ENCODE measurements at places on chromosomes 16 and 17.

GRCh38 chr17:47905221-47905733, 9.2 kb downstream of the SP2 start:
- no peak for DNase-seq

DNA sequence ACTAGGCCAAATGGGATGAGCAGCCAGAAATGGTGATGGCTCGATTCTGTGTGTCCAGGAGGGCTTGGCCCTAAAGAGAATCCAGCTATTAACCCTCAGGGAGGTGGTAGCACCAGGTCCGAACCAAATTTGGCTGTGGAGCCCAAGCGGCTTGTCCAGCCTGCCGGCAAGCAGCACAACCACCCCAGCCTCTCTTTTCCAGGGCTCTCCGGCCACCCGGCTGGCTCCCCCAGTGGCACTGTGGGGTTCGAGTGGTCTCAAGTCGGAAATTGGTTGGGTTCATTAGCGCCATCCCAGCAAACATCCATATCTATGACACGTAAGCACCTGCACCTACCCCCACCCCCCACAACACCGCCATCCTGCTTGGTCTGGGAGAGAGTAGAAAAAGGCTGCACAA, 35.4 kb downstream of the PLCD3 start:
- DNase-seq, result no peak

DNA sequence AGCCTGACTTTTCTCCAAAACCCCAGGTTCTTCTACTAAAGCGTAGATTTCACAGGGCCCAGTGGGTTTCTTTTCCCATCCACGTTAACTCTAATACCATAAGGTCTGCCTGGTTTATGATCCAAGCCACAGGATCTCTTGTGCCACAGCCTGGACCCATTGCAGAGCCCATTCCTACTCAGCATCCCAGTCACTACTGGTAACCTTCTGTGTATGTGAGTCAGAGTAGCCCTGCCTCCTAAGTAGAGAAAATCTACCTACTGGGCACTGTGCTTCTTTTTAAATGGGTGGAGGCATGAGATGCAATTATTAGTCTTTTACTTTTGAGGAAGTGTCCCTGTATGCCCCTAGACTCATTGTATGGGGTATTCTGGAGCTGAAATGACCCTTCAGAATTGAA, 13.5 kb downstream of the CCL11 start:
- no peak for DNase-seq

- no peak for DNase-seq
Observed at GRCh38 chr16:530111-530817, 2.8 kb downstream of the CAPN15 start.

DNA sequence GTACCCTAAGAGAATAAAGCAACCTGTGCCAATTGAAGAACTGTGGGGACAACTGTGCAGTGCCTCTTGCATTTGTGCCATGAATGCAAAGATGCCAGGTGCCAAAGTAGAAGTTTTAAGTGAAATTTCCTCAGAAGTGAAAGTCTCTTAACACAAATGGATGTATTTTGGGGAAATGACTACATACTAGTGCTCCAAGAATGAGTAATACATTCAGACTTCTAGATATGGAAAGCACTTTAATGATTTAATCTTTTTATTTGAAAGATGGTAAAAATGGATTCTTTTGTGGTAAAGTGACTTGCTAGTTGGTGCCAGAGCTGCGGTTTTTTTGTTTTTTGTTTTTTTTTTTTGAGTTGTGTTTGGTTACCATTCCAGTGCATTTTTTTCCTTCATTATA, 15.0 kb downstream of the UTP18 start:
- DNase-seq, result no peak

DNA sequence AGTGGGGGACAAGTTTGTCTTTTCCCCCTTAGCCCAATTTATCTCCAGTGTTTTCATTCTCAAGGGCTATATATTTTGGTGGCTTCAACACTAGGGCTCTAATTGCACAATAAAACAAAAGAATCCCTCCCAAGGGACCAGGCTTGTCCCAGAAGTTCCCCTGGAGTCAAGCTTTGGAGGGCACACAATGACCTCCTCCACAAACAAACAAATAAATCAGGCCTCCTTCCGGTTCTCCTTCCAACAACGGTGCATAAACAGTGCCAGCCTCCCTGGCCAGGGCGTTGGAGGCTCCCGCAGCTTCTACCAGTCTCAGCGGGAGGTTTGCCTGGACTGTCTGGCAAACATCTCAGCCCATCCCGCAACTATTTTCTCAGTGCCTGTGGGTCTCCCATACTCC, 188.0 kb upstream of the FOXF1 start:
- DNase-seq, result no peak

DNA sequence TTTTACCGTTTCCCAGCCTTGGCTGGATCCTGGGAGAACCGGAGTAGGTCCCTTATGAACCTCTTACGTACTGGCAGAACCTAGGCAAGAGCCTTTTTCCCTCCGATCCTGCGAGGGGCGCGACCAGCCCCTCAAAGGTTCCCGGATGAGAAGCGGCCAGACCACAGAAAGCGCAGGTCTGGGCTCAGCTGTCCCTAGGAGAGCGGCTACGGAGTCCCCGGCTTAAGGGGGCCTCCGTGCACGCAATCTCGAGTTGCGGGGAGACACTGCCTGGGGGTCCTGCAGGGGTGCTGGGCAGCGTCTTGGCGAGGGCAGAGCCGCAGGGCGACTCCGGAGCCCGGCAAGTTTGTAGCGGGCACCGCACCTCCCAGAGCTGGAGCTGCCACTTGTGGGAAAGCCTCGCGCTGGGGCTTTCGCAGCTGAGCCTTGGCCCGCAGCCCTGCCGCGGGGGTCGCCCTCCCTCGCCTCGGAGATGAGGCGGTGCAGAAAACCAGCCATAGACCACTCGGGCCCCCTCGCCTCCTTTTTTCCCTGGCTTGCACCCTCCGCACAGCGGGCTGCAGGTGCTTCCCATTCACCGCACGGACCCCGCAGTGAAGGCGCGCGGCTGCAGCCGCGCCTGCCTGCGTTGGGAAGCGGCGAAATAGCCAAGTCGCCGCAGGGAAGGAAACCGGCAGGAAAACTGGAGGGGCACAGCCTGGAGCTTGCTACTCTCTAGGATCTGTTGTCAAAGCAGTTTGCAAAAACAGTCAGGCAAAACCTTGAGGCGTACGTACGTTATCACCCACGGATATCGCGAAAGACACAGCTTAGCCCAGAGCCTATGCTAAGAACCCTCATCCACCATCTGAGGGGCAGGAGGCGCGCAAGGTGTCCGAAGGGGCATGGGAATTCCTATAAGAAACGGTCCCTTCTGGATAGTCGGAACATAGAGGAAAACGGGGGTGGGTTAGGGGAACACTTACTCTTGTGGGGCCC, 834 bp downstream of the CDH8 start:
- no peak for DNase-seq

DNA sequence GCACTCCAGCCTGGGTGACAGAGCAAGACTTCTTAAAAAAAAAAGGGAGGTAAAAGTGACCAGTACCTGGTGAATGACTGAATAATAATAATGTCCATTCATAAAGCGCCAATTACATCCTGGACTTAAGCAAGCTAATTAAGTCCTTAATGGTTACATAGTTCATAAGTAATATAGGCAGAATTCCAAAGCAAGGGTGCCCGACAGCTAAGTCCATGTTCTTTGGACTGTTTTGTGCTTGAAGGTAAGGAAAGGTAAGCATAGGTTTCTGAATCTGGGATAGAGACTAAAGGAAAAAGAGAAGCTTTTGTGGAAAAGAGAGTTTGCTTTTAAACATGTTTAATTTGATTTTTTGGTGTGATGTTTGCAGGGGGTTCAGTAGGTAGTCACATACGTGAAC, 9.8 kb downstream of the POLR2A start:
- no peak for DNase-seq

GRCh38 chr16:48498769-48499631, 111.0 kb downstream of the N4BP1 start:
- DNase-seq, result no peak

- DNase-seq, result no peak
Observed at GRCh38 chr16:9677301-9677653, 505.0 kb downstream of the GRIN2A start.

- DNase-seq, result no peak
Observed at GRCh38 chr16:71896764-71897368, 1.5 kb downstream of the IST1 start.

GRCh38 chr16:89017543-89018281, 40.7 kb upstream of the CBFA2T3 start:
- no peak for DNase-seq

GRCh38 chr16:73886426-73886825, 410.2 kb upstream of the PSMD7 start:
- no peak for DNase-seq

DNA sequence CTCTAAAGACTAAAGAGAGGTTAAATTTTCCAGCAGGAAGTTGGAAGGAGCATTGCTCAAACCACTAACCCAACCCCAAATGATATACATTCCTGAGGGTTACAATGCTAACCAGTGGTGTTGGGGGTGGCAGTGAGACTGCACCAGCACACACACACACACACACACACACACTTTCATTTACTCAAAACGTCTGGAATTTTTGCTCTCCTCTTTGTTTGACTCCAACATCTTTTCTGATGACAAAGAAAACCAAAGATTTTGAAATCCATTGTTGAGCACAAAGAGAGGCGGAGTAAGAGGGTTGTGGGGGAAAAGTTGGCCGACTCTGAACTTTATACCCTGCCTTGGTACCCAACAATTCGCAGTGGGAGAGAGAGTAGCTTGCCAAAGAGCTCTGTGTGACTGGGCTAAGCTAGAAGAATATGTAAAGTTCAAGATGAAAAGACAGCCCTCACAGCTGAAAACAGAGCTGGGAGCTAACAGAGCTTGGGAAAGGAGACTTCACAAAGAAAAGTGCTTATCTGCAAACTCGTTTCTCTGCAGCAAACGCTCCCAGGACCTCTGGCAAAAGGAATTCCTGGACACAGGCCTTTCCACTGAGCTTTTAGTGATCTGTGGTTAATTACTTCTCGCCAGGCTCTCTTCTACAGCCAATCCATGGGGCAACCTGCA, 426.0 kb upstream of the CDH11 start:
- no peak for DNase-seq

- no peak for DNase-seq
Observed at GRCh38 chr17:14310101-14310500, 9.2 kb downstream of the HS3ST3B1 start.

GRCh38 chr17:5365831-5366230, 53.6 kb downstream of the NUP88 start:
- no peak for DNase-seq

DNA sequence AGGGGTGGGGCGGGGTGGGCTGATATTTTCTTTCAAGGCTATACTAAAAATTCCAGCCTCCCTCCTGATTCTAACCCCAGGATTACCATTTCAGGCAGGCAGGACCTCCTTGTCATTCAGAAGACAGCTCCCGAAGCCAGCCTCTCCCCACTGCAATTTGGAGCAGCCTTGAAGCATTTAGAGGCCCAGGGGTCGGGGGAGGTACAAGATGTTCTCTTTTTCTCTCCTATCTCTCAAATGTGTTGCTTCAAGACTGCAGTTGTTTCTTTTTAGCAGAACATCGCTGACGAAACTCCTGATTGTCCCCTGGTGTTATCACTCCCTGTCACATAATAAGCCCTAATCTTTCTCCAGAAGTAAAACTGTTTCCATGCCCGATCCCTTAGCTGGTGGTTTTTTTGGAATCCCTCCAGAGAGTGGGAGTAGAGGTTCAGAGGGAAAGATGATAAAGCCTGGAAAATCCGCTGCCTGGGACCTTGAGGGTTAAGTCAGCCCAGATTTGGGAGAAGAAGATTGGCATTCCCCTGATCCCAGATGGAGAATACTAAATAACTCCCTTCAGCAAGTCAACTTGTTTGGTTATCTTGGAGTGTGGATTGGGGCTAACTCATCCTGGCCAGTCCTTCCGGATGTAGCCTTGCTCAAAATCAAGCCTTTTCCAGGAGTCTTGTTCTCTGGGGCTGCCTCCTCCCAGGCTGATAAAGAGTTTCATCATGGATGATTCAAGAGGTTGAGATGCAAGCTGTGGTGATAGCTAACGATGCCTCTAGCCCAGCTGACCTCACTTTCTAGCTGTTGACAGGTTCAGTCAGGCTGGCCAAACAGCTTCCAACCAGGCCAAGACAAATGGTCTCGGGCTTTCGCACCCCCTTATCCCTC, 71.3 kb downstream of the SOX9 start:
- no peak for DNase-seq

- no peak for DNase-seq
Observed at GRCh38 chr16:56163938-56164337, 27.4 kb upstream of the GNAO1 start.

DNA sequence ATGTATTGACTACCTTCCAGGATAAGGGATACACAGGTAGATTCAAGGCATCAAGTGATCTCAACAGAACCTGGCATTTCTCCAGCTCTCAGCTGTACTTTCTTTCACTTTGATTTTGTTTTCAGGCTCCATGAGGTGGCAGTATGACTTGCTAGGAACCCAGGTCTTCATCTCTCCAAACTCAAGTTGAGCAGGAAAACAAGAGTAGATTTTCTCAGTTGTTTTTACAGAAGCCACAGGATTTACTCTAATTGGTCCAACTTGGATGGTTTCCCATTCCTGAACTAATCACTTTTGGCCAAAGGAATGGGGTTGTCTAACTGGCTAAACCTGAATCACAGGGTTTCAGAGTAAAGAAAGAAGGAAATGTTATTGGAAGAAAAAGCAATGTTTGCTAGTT, 146.6 kb downstream of the TRIM37 start:
- DNase-seq, result no peak

- no peak for DNase-seq
Observed at GRCh38 chr17:45197108-45197507, 24.6 kb upstream of the FMNL1 start.

GRCh38 chr16:59510008-59510424, 775.9 kb upstream of the GOT2 start:
- no peak for DNase-seq

- no peak for DNase-seq
Observed at GRCh38 chr16:31295206-31295605, 35.4 kb downstream of the ITGAM start.

GRCh38 chr17:29723278-29724047, 100.8 kb upstream of the CORO6 start:
- DNase-seq, result no peak

GRCh38 chr16:69727916-69728270, 1.5 kb upstream of the NQO1 start:
- no peak for DNase-seq

- DNase-seq, result no peak
Observed at GRCh38 chr16:25692351-25692741, 587 bp downstream of the HS3ST4 start.

- DNase-seq, result no peak
Observed at GRCh38 chr16:31145398-31145990, 4.4 kb downstream of the PRSS36 start.

GRCh38 chr16:49859125-49859811, 3.4 kb upstream of the ZNF423 start:
- DNase-seq, result no peak

GRCh38 chr16:62921904-62922303, 885.7 kb upstream of the CDH8 start:
- no peak for DNase-seq

GRCh38 chr17:6137716-6138502, 67.7 kb downstream of the WSCD1 start:
- no peak for DNase-seq

Data from stimulated activated CD4-positive, alpha-beta T cell treated with anti-CD3 and anti-CD28 coated beads, Interleukin-2, amount 100 ng/mL, for 24 hours (primary cell).